ENCODE measurements at places on chromosomes 2 and 18.

DNA sequence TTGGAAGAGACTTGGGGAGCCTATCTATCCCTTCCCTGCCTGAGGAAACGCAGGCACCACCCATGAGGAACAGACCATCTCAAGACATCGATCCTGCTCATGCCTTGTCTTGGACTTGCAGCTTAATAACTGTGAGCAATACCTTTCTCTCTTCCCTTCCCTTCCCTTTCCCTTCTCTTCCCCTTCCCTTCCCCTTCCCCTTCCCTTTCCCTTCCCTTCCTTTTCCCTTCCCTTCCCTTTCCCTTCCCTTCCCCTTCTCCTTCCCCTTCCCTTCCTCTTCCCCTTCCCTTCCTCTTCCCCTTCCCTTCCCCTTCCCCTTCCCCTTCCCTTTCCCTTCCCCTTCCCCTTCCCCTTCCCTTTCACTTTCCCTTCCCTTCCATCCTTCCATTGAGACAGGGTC, 650.7 kb upstream of the SOX11 start:
- DNase-seq, result no peak

GRCh38 chr2:27049422-27050280, 1.8 kb upstream of the AGBL5 start:
- no peak for DNase-seq

- DNase-seq, result peak; percentile 22
Observed at GRCh38 chr18:79512461-79513380, 117.0 kb downstream of the NFATC1 start.

DNA sequence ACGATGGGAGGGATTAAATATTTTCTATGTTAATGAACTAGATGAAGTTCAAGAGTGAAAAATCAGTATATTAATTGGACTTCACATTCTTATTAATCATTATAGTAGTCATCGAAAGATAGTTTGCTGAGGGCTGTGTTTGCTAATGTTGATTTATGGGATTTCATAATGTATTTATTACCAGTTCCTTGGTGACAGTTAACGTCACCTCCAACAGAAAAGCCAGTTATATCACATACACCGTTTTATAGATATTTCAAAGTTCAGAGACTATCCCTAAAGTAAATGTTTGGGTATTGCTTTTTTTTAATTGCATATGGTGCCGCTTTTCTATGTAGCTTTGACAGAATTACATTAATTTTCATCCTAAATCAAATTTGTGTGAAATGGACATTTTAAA, 49.4 kb upstream of the SP5 start:
- no peak for DNase-seq

GRCh38 chr2:186281726-186282125, 204.3 kb upstream of the ZC3H15 start:
- no peak for DNase-seq

DNA sequence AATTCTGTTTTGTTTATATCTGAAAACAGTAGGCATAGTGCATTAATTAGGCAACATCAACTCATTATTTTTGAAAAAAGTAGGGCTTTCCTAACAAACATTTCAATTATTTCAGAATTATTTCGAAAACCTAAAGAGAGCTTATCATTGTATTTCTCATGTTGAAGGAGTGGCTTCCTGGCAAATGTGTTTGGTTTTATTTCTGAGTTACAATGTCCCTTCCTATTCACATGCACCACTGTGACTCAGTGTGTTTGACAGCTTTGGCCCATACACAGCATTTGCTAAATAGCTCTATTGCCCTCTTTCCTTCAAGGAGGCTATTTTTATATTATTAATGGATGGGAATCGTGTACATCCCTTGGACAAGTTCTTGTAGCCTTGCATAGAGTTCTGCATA, 205.9 kb downstream of the PTGR3 start:
- no peak for DNase-seq

DNA sequence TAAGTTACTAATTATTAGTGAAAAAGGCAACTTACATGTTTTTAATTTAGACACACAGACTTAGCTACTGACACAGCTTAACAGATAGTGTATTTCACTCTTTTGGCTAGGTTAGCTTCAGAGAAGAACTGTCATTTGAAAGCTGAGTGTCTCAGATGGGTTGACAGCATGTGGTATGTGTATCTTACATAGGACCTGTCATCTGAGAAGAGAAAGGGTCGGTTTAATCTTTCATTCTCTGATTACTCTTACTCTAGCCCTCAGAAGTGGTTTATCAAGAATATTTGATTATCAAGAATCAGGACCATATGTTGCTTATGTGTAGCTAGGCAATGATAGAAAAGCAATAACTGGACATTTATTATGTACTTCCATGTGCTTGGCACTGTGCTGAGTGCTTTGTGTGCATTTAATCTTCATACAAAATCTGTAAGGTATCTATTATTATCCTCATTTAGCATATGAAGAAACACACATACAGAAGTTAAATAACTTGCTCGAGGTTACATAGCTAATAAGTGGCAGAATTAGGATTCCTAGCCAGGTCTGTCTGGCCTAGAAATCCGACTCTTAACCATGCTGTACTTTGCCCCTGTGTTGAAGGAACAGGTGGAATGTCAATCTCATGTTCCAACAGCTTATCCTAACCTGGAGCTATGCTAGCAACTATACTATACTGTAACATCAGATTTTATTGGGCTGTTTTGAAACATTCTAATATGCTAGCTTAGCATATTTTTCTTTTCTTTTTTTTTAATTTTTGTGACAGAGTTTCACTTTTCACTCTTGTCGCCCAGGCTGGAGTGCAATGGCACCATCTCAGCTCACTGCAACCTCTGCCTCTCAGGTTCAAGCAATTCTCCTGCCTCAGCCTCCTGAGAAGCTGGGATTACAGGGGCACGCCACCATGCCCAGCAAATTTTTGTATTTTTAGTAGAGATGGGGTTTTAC, 28.4 kb downstream of the CFLAR start:
- no peak for DNase-seq

DNA sequence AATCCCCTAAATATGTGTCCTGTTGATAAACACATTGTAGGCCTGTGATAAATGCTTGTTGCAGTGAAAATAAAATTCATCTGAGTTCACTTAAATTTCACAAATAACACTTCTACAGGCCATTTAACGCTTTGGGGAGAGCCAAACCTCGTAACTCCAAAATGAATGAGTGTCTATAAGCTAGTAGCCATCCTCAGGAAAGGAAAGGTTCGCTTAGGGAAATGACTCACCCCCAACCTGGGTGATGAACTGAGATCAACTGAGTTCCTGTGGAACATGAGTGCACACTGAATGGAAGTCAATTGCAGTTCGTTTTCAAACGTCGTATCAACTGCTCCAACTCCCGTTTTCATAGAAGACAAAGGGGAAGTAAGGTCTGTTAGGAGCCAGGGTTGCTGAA, 527.6 kb upstream of the ID2 start:
- no peak for DNase-seq

GRCh38 chr2:195818106-195818505, 161.1 kb downstream of the SLC39A10 start:
- no peak for DNase-seq

- no peak for DNase-seq
Observed at GRCh38 chr18:5975111-5976002, 80.0 kb upstream of the TMEM200C start.
